ENCODE measurements at places on chromosomes 13 and 19.
A peak's percentile ranks its signal among the peaks of the same experiment; 100 is the strongest.

DNA sequence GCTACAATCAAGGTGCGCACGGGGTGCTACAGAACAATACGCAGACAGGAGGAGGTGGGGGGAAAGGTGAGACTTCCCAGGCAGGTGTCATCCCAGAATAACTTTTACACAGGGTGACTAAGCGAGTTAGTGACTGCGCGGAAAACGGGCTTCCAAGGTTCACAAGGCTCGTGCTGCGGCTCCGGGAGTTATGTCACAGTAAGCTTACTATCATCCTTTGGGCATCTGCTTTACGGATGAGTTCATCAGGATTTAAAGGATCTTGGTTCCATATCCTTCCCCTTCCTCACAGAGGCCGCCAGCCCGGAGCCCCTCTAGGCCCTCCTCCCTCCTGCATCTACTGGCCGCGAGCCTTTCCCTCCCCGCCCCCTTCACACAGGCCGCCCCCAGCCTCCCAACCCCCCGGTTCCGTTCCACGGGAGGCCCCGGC, 474 bp upstream of the IFT88 start:
- DNase-seq = peak; percentile 84

GRCh38 chr19:2544576-2545415, 68.9 kb downstream of the GADD45B start:
- DNase-seq = no peak

GRCh38 chr13:31951215-31951678, 80.3 kb upstream of the FRY start:
- DNase-seq = peak; percentile 22

DNA sequence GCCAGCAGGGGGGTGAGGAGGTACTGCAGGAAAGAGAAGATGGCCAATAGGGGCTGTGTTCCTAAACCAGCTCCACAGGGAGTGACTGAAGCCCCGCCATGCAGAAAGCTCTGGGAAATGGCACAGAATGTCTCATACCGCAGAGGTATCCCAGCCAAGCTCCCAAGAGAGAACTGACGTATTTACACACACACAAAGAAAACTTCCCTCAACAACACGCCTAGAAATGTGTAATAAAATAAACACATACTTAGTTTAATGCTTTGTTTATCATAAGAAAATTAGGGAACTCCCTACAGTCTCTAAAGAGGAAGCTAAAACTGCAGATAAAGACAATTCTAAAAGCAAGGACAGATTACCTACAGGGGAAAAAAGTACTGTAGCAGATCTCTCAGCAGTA, 40.0 kb downstream of the ESD start:
- no peak for DNase-seq

GRCh38 chr19:14030997-14031718, 404 bp upstream of the IL27RA start:
- DNase-seq = no peak

- no peak for DNase-seq
Measured at GRCh38 chr13:26200811-26201210, 21.3 kb downstream of the RNF6 start.

DNA sequence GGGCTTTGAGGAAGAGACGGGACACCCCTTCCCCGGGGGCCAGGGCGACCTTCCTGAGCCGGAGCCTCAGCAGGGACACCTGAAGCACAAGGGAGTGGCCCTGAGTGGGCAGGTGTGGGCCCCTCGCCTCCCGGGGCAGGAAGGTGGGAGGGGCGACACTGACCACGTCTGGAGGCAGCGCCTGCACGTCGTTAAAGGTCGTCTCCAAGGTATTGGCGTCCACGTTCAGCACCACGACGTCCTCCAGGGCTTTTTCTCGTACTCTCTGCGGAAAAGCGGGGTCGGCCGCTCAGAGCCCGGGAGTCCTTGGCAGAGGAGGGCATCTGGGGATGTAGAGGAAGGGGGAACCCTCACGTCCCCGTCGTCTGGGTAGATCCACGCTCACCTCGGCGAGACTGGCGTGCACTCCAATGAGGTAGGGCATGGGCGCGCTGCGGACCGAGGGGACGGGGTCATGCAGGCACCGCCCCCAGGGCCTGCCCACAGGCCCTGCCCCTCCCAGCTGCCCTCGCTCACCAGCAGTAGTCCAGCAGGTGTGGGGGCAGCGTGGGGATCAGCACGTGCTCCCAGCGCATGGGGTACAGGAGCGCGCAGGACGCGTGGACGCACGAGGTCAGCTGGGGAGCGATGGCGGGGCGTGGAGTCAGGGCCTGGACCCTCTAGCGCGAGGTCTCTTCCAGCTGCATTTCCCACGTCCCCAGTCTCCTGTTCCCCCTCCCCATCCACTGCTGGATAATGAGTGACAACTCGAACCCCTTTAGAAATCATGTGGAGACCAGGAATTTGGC, 6.1 kb downstream of the DENND1C start:
- DNase-seq = no peak

- no peak for DNase-seq
Measured at GRCh38 chr19:55075371-55075998, at the start of gene EPS8L1. Gene EPS8L1 (plus strand): TSS chr19:55075869. CDS start chr19:55076445, 576 bp downstream.

DNA sequence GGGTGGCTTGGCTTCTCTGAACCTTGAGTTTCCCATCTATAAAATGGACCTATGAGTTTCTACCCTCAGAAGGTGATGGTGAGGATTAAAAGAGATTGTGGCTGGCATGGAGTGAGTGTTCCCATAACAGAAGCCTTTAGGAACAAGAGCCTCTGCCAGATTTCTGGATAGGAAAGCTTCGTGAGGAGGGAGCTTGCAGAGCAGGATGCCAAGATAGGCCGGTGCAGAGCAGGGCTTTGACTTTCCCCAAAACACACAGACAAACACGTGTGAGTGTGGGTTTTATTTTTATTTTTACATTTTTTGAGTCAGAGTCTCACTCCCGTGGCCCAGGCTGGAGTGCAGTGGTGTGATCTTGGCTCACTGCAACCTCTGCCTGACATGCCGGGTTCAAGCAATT, 3.7 kb upstream of the CNN1 start:
- DNase-seq = peak; percentile 31

DNA sequence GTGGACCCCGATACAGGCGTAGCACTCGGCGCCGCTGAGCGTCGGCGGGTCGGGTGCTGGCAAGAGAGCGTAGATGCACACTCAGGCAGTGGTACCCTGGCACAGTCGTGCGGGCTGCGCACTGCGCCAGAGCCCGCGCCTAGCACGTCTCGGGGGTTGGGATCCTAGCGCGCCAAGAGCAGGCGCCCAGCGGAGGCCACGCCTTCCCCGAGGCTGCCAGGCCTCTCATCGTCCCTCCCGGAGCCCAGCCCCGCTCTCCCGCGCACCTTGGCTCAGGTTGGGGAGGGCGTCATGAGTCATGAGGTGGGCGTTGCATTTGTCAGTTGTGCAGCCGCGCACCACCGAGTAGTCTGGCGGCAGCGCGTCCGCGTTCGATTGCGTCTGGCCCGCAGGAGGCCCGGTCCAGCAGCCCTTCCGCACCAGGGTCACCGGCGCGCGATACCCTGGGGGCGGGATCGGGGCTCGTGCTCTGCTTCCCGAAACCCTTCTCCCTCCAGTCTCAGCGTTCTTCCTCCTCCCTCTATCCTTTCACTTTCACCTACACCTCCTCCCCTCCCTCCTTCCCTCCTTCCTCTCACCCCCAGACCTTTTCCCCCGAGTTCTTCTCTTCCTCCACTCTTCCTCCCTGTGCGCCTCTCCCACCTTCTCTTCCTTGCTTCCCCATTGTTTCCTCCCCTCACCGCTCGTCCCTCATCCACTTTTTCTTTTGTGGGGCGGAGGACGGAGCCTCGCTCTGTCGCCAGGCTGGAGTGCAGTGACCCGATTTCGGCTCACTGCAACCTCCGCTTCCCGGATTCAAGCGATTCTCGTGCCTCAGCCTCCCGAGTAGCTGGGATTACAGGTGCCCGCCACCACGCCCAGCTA, 3.5 kb downstream of the LYPD5 start:
- DNase-seq = no peak

GRCh38 chr13:65914716-65915115, 1315.4 kb downstream of the PCDH9 start:
- DNase-seq = peak; percentile 80

DNA sequence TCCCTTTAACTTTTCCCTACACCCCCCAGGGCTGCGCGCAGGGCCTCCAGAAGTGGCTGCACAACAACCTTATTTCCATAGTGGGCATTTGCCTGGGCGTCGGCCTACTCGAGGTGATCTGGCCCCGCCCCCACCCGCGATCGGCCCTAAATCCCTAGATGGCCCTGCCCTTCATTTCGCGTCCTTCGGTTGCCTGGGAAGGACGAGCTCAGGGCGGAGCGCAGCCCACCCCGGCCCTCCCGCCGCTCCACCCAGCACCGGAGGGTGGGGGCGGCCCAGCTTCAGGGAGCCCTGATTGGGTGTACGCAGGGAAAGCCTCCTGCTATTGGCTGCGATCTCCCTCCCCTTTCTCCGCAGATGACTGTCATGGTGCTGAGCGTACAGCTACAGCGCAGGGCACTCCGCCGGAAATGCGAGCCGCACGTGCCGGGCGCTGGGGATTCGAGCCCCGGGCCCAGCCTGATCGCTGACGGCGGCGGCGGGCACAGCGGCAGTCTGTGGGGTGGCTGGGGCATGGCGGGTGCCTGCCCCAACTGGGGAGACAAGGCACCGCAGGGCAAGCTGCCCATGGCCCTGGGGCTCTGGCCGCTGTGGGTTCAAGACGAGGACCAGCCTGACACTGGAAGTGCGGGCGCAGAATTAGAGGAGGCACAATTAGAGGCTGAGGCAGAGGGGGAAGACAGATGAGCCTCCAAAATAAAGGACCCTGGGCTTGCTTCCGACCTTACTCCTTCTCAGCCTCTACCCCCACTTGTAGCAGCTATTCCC, 4.3 kb downstream of the CD37 start:
- peak; percentile 87 for DNase-seq

GRCh38 chr19:12723641-12724426, at the start of gene TNPO2:
Gene TNPO2 (minus strand): TSS chr19:12723932. CDS start chr19:12720977, 2,955 bp downstream.
- peak; percentile 70 for DNase-seq

- DNase-seq = no peak
Measured at GRCh38 chr19:53504885-53505284, 33.1 kb upstream of the ZNF331 start.

- peak; percentile 66 for DNase-seq
Measured at GRCh38 chr19:38394488-38394887, 6.0 kb downstream of the SPRED3 start.

DNA sequence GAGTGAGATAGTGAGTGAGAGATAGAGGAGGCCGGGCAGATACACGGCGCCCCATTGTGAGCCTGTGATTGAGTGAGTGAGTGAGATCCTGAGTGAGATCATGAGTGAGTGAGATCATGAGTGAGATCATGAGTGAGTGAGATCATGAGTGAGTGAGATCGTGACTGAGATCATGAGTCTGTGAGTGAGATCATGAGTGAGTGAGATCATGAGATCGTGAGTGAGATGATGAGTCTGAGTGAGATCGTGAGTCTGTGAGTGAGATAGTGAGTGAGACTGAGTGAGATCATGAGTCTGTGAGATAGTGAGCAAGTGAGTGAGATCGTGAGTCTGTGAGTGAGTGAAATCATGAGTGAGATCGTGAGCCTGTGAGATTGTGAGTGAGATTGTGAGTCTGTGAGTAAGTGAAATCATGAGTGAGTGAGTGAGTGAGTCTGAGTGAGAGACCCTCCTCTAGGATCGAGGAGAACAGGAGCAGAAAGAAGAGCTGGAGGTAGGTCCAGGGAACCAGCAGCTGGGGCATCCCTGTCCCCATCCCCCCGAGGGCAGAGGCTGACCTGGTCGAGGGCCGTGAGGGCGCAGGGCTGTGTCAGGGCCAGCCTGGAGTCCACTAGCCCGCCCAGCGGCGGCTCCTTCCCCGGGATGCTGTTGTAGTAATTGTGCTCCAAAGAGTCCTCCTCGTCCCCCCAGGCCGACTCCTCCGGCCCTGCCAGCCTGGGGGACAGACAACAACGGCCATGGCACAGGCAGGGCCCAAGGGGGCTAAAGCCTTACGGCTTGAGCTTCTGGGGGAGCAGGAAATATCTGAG, 25.4 kb upstream of the C2CD4C start:
- DNase-seq = no peak

- no peak for DNase-seq
Measured at GRCh38 chr13:24252136-24252535, 57.2 kb upstream of the C1QTNF9 start.

GRCh38 chr19:40671404-40671803, 19.0 kb downstream of the NUMBL start:
- DNase-seq = no peak

Measured in fibroblast of skin of right biceps (primary cell).